ENCODE measurements at places on chromosomes 1 and 21.

GRCh38 chr21:33305938-33306337 is 18.8 kb upstream of the IFNAR1 start:
- no peak for DNase-seq

- no peak for DNase-seq
Measured at GRCh38 chr1:54371942-54372275, 34.3 kb downstream of the SSBP3 start.

DNA sequence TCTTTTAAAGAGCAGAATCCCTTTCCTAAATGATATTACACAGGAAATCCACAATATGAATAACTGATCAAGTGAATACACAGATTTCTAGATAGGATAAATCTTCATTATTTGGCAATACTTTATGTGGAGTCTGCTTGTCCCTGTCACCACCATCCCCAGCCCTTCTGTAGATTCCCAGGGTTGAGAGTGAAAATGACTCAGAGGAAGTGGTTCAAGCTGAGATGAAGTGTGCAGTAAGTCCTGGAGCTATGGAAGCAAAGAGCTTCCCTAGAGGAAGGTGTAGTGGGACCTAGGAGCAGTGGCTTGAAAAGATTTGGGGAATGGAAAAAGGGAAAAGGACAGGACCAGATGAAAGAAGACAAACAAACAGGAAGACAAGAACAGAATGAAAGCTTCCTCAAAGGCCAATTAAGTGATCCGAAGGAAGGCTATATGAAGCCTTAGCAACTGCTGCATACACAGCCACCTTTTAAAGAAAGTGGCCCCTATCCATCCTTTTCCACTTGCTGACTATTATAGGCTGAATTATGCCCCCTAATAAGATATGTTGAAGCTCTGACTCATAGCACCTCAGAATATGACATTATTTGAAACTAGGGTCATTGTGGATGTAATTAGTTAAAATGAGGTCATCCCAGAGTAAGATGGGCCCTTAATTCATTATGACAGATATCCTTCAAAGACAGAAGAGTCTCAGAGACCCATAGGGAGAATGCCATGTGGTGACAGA is 96.5 kb upstream of the CAMK1G start:
- no peak for DNase-seq

DNA sequence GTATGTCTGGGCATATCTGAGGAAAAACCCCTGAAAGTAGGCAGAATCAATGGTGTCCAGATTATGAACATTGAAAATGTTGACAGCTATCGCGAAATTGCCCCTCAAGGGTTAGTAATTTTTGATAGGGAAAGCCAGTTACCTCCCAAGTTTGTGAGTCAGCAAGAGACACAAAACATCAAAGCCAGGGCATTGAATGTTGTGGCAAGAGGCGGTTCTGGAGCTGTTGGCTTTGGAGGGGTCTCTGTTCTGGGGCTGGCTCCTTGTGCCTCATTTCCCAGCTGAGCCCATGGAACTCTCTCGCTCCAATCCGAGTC is 10.6 kb upstream of the S100A11 start:
- no peak for DNase-seq

DNA sequence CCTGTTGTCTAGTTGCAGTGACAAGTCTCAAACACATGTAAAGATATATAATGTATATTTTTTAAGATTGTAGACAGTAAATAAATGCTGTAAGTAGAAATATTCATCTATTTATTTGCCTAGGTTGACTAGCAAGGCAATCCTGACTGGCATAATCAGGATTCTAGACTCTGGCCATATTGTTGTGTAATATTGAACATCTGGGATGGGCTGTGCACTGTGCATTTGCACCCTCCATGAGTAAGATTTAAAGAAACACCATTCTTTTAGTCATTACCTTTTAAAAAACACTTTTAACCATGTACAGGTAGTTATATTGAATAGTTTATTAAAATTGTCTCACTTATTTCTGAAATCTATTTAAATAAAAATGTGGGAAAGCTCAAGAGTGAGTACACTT is 32.4 kb downstream of the RASAL2 start:
- no peak for DNase-seq

DNA sequence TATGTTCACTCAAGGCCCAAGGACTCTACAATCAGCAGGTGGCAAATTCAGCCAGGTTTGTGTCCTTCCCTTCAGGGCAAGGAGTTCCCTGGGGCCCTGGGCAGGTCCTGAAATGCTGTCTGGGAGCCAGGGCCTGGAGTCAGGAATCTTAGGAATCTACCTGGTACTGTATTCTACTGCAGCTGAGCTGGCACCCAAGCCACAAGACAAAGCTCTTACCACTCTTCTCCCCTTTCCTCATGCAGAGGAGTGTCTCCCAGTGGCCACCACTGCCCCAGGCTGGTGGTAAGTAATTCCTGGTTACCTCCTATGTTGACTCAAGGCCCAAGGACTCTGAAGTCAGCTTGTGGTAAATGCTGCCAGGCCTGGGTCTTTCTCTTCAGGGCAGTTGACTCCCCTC is 153.4 kb downstream of the NRIP1 start:
- DNase-seq, result no peak

DNA sequence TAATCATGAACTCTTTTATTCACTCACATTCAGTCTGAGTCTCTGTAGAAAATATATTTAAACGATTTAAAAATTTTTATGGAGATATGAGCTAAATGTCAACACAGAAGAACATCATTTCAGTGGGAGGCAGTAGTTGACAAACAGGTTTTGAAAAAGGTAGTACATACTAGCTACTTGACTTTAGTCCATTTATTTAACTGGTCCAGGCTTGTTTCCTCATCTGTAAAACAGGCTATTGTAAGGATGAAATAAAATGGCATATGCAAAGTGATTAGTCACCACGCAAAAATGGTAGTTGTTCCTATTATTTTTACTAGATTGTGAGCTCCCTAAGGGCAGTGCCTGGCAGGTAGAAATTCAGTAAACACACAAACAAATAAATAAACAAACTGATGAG is 75.2 kb downstream of the NTPCR start:
- DNase-seq, result no peak

DNA sequence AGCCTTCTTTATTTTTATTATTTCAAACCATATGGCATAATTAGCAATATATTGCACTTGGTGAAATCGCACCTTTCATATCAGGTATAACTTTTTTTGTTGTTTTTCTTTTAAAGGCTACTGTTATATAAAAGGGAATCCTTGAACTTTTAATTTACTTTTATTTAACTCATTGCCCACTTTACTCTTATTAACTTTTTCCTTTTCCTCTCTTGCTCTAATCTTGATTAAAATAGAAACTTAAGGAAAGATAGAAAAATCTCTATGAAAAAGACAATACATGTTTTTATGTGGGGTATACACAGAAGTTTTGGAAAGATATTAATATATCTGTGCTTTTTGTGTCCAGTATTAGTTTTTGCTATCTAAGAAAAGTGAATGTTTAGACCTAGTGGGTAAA is 805.8 kb downstream of the USP25 start:
- no peak for DNase-seq

- no peak for DNase-seq
Measured at GRCh38 chr21:27796106-27796505, 829.2 kb upstream of the ADAMTS5 start.

- DNase-seq, result no peak
Measured at GRCh38 chr21:46119144-46119636, 21.3 kb downstream of the COL6A2 start.

- DNase-seq, result no peak
Measured at GRCh38 chr1:160398823-160399222, 1.5 kb upstream of the VANGL2 start.

DNA sequence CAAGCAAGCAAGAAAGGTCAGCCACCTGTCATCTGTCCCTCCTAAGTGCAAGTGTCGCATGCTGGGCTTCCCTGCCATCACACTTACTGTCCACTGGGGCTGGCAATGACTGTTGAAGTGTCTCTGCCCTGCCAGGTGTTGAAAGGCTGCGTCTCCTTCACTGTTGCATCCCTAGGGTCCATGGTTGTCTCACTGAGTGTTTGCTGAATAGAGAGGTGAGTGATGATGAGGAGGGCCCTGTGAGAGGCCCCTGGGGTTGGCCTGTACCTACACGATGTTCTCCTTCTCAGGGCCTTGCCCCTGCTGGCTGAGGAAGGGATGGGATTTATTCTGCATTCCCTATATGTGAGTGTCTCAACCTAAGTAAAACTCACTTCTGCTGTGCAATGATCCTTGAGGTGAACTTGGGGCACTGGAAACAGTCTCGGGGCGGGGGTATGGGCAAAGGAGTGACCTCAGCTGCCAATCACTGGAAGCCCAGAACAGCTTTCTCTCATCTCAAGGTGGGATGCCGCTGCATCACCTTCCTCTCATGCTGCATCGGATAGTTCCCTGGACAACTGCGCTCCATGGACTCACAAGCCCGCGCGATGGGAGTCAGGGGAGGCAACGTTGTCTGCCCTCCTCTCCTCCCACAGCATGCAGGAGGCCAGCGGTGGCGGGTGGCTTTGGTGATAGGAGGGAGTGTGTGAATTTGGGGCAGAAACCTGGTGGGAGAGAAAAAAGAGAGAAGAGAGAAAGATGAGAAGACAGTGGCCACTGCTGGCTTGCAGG is 35.8 kb upstream of the SOX13 start:
- DNase-seq, result no peak

GRCh38 chr1:207645635-207646081 is 725 bp downstream of the CR1L start:
- no peak for DNase-seq

DNA sequence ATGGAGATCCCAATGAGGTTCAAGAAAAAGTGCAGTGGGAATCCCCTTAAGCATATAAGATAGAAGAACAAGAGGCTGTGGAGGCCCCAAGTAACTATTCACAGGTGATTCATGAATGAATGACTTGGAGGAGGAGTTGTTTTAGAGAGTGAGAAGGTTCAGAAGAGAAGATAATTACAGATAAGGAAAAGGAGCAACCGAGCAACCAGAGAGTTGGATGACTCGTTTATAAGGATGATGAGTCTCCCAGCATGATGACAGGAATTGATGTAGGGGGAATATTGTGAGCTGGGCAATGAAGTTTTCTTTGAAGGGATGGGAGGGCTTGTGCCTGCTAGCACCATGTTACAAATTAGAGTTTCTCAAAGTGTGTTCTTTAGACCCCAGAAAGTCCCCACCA is 9.8 kb downstream of the C8A start:
- DNase-seq, result no peak

GRCh38 chr1:51850420-51851223 is 27.9 kb downstream of the NRDC start:
- DNase-seq, result peak; percentile 12

DNA sequence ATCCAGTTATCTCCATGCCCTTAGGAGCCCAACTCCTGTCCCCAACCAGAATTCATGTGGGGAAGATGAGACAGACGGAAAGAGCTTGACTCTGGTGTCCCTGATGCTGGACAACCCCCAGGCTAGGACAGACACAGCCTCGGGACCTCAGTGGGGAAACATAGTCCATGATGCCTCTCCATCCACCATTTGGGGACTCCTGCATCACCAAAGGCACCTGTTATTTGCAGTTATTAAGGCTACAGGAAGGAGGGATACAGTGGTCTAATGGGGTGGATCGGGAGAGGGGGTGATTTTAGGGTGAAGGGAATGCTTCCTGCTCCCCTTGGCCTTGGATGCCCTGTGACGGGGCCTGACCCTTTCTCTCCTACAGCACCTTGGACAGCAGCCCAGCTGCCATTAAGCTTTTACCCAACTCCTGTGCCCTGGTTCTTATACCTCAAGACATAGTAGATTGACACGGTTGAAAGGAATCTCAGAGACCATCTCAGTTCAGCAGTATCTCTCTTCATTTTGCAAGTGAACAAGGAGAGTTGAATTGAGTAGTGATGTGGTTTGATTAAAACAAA is 111.6 kb downstream of the MATN1 start:
- DNase-seq, result no peak

GRCh38 chr1:225980005-225980836 is 18.9 kb downstream of the SDE2 start:
- DNase-seq, result no peak

- no peak for DNase-seq
Measured at GRCh38 chr21:42286416-42286815, 28.8 kb downstream of the TFF3 start.

DNA sequence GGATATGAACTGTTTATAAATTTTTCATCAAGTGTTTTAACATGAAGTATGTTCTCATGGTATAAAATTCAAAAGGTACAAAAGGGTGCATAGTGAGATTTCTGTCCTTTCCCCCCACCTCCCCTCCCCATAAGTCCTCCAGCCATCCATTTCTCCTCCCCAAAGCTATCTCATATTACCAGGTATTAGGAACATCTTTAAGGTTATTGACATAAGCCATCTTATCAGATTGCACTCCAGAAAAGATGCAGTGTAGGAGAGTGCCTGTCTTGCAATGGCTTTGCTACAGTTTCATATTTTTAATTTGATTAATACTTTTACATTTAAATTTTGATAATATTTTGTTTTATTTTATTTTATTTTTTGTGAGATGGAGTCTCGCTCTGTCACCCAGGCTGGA is 13.5 kb upstream of the HPCAL4 start:
- DNase-seq, result no peak

- DNase-seq, result no peak
Measured at GRCh38 chr1:145788580-145788979, 35.3 kb downstream of the RNF115 start.
